Left kidney (tissue), 8 donors: ENCODE measurements at places on chromosomes 3 and 15. TPM values are rescaled to one million over a fixed set of nuclear protein-coding genes. Genes with fewer than 3 reads are reported as not detected.
A peak's percentile ranks its signal among the peaks of the same experiment; 100 is the strongest.

GRCh38 chr3:188489639-188490405 is 335.9 kb downstream of the LPP start:
- DNase-seq, result no peak

- peak; percentile 88 for DNase-seq
Measured at GRCh38 chr3:142028243-142028777, 121.0 kb downstream of the TFDP2 start.

- peak; percentile 70 for DNase-seq
Measured at GRCh38 chr3:54427941-54428871, 305.9 kb downstream of the CACNA2D3 start.

GRCh38 chr3:29070959-29071634 is 209.8 kb upstream of the RBMS3 start:
- no peak for DNase-seq

GRCh38 chr15:50166216-50166615 is 15.8 kb upstream of the SLC27A2 start:
- no peak for DNase-seq

DNA sequence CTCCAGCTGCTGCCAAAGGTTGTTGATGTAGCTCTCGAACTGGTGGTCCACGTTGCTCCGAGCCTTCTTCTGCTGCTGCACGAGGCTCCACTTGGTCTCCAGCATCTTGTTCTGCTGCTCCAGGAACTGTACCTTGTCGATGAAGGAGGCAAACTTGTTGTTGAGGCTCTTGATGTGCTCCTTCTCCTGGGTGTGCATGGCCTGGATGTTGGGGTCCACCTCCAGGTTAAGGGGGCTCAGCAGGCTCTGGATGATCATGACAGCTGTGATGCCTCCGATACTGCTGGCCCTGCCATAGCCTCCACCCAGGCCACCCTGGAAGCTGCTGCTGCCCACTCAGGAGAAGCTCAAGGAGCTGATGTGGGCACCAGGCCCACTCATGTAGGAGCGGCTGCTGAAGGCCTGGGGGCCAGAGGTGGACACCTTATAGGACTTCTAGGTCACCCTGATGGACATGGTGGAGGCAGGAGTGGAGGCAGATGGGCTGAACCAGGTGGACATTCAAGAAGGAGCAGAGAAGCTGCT is 14.9 kb upstream of the PSTPIP1 start:
- no peak for DNase-seq

The CAPN3 gene
- polyA plus RNA-seq, result 37.5 TPM

GRCh38 chr3:159131376-159131775 is 329.5 kb downstream of the MFSD1 start:
- no peak for DNase-seq

- DNase-seq, result no peak
Measured at GRCh38 chr15:77688266-77688665, 55.6 kb upstream of the LINGO1 start.

The GOLGA6B gene
- 0.07 TPM for polyA plus RNA-seq

The DNAH12 gene
- 3.0 TPM for polyA plus RNA-seq

GRCh38 chr3:36201546-36201945 is 178.8 kb upstream of the STAC start:
- no peak for DNase-seq

The COL8A1 gene
- polyA plus RNA-seq, result 9.0 TPM

The SCAANT1 gene
- 1.0 TPM for polyA plus RNA-seq

- no peak for DNase-seq
Measured at GRCh38 chr3:52704611-52705437, 767 bp downstream of the GLT8D1 start.

GRCh38 chr3:150975992-150976368 is 3.5 kb upstream of the CLRN1 start:
- DNase-seq, result no peak

The LMAN1L gene
- not detected for polyA plus RNA-seq

DNA sequence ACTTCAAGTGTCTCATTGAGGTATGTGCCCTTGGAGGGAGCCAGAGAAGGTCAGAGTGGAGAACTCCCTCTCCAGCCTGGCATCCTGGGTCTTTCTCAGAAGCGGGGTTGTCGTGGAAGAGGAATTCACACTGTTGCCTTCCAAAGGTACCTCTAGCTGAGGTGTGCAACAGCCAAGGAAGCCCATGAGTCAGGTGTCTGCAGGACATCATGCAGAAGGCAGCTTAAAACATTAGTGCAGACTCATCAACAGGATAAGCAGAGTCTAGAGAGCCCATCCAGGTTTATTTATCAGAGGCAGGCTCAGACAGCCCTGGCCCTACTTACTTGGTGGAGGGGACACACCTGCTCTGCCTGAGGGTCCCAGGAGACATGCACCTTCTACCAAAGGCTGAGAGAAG is 95.6 kb upstream of the TPM1 start:
- no peak for DNase-seq

DNA sequence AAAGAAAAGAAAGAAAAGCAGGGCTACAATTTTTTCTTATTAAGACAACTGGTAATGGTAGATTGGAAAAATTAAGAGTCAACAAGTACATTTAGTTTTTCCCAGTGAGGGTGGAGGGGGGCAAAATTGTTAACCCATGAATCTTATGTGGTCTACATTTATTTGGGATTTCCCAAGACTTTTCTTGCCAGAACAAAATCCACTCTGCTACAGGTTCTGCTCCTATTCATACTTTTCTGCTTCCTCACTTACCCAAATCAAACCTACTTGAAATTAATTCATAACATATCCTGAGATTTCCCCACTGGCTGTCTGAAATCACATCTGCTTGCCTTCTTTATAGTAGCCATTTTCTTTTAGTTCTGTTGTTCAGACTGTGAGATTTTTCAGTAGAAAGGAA is 41.1 kb downstream of the VGLL3 start:
- DNase-seq, result no peak

DNA sequence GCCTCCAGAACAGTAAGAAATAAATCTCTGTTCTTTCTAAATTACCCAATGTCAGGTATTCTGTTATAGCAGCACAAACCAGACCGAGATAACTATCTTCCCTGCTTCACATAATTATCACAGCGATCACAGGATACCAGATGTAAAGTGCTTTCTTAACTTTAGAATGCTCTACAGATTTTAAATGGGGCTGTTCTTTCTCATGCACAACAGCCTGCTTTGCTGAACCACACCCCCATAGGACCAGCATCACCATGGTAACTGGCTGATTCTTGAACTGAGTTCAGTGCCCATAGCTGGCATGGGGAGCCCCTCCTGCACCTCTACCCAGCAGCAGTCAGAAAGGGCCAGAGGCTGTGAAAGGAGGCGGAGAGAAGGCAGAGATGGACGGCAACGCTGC is 7.8 kb downstream of the CD80 start:
- no peak for DNase-seq

DNA sequence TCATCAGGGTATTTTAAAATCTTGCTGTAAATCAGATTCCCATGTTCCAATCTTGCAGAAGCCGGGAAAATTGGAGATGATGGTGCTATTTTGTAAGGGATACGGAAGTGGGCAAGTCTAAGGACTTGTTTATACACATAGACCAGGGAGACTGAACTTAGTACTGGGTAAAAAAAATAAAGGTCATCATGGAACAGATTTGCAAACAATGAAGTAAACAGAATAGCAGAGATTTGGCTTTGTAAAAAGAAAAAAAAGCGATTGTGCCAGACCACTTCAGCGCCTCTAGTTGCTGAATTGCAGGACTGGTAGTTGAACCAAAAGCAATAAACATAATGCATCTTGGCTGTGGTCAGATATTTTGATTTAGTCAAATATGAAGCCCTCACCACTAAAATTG is 229.1 kb downstream of the TP63 start:
- no peak for DNase-seq

The GOLGA8S gene
- polyA plus RNA-seq, result 1.4 TPM

The CFAP92 gene
- 1.7 TPM for polyA plus RNA-seq

- no peak for DNase-seq
Measured at GRCh38 chr3:194874783-194875182, 189.1 kb downstream of the FAM43A start.

- DNase-seq, result no peak
Measured at GRCh38 chr15:50905055-50905454, 3.4 kb upstream of the AP4E1 start.

DNA sequence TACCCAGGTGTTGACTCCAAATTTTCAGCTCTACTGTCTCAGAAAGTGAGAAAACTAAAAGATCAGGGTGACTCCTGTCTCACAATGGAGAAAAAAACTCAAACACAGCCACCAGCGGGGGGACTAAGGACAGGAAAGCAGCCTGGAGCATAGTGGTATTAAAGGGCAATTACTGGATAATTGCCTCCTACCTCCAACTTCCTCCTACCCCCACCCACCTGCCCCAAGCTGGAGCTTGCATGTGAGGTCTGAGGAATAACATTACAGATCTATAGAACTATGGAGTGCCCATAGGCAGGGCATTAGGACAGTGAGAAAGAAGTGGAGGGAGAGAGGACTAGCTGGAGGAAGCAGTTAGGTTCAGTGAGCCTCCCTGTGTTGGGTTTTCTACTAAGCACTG is 2.7 kb upstream of the PCCB start:
- no peak for DNase-seq

DNA sequence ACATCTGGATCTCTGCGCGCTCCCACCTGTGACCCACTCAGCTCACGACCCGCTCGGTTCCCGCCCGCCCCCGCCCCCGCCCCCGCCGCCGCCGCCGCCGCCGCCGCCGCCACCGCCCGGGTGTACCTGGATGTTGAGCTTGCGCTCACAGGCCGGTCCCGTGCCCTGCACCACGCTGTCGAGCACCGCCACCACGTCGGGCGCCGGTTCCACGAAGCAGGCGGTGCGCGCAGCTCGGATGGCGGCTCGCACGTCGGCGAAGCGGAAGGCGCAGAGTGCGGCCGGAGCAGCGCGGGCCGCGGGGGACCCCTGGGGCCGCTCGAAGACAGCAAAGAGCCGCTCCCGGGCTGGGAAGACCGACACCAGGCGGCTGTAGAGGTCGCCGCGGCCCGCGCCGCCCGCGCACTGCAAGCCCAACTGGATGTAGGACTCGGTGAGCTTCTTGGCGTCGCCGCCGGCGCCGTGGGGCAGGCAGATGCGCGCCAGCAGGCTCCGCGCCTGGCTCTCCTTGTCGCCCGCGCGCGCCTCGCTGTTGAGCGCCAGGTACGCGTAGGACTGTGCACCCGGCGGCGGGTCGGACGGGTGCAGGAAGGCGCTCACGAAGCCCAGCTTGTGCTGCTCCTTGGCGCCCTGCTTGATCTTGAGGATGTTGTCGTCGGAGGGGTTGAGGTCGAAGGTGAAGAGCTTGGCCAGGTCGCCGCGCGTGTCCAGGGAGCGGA is 1.1 kb downstream of the PLXND1 start:
- no peak for DNase-seq

GRCh38 chr3:45874677-45875346 is 11.5 kb upstream of the CCR9 start:
- DNase-seq, result no peak

DNA sequence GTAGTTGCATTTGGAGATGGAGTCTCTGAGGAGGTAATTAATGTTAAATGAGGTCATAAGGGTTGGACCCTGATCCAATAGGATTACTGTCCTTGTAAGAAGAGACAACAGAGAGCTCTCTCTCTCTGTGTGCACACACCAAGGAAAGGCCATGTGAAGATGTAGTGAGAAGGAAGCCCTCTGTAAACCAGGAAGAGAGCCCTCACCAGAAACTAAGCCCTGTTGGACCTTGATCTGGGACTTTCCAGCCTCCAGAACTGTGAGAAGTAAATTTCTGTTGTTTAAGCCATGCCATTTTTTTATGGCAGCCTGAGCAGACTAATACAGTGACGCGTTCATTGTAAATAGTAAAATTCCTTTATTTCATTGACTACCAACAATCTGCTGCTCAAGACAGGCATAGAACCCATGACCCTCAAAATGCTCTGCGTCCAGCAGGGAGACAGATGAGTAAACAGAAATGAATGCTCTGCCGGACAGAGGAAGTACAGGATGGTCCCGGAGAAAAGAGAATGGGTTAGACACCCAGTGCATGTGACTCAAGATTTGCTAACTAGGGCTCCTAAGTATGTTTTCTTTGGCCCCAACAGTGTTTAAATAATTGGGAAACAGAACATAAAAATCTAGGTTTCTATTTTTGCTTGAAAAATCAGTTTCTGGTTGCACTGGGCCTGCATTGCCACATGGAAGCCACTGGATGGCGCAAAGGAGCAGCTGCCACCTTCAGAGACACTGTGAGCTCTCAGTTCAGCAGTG is 37.9 kb upstream of the TNFAIP8L3 start:
- no peak for DNase-seq

- no peak for DNase-seq
Measured at GRCh38 chr15:85318048-85318731, 62.2 kb upstream of the AKAP13 start.

DNA sequence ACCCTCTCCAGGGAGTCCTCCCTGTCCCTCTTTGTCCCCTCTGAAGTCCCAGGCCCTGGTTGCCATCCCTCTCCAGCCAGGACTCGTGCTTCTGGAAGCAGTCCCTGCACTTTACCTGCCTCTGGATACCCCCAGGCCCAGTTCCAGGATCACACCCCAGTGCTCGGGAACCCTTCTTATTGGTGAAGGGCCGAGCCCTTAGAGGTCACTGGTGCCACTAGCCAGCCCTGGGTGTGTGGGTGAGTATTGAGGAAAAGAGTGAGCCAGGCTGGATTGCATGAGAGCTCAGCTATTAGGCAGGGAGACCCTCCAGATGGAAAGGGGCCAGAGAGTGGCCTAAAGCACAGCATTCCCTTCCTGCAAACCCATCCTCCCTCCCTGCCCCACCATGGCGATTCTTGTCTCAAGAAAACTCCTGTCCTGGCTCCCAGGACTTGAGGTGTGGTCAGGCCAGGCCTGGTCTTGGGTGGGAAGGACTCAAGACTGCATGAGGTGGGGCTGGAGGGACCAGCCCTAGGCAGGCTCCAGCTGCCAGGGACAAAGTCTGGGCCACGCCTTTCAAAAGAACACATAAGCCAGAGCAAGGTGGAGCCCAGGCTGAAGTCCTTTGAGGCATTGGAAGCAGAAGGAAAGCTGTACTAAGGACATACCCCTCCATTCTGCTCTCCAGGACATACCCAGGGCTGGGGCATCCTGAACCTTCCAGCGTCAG is 4.8 kb upstream of the PHGR1 start:
- no peak for DNase-seq

The PXYLP1 gene
- 39.3 TPM for polyA plus RNA-seq

DNA sequence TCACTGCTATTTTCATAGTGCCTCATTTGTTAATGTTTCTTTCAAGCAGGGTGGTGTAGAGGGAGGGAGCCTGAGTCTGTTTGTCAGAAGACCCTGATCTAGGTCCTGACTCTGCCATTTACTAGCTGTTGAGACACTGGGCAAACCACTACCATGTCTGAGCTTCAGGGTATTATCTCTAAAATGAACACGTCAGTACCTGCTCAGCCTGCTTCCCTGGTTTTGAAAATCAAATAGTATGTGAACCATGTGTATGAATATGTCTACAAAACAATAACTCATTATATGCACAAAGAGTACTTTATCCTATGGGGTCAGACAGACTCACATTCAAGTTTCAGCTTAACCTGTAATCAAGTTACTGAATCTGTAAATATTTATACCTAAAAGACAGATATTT is 25.1 kb downstream of the SYNPR start:
- DNase-seq, result no peak

- DNase-seq, result no peak
Measured at GRCh38 chr3:153864793-153865192, 256.4 kb upstream of the ARHGEF26 start.

DNA sequence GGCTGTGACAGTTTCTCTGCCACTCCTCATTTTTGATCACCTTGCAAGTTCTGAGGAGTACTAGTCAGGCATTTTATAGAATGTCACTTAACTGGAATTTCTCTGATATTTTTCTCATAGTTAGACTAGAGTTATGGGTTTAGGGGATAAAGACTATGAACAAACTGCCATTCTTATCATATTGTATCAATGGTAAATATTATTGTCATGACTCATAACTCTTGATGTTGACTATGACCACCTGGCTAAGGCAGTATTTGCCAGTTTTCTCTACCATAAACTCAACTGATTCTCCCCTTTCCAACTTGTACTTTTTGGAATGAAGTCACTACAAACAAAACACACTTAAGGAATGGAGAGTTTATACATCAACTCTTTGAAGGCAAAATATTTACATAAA is 22.7 kb upstream of the OR5K1 start:
- no peak for DNase-seq
